ENCODE measurements at places on chromosomes 3 and 15.

DNA sequence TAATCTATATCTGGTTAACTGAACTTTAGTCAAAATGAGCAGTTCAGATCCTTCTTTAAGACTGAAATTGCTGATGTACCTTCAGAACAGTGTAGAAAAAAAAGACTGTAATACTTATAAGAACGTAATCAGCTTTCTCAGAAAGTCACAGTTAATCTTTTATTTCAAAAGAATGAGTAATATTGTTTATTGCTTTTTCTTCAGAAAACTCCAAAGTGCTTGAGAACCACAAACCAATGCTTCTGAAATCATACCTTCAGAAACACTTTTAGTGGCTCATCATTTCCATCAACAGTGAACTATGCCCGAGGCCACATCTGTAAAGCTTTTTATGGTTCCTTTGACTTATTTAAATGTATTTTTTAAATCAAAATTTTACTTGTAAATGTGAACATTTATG lies 33.3 kb upstream of the CLASP2 start:
- no peak for DNase-seq

DNA sequence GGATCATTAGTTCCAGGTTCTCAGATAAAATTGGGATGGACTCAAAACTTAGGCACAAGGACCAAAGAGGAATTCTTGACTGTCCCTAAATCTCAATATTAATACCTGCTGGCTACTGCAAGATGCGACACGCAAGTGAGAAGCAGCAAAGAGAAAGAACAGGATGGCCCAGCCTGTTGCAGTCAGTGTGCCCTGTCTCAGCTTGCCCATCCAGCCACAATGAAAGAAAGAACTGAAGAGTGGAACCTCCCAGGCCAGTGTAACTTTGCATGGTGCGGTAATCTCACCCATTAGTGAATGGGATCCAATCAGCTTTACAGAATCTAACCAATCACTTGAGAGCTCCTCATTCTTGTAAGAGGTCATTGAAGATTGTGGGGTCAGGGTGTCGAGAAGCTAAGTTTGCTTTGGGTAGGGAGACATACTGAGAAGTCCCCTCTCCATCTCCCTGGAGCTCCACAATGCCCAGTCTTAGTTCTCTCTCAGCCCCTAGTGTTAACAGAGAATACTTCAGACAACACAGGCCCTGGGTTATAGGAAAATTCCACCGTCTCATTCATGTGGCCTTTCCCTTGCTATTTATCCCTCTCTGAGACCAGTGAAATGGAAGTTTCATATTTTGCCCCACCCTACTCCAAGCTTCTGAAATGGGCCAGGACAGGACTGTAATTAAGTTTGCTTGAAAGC lies 3.2 kb upstream of the SLC9A9 start:
- DNase-seq, result no peak

DNA sequence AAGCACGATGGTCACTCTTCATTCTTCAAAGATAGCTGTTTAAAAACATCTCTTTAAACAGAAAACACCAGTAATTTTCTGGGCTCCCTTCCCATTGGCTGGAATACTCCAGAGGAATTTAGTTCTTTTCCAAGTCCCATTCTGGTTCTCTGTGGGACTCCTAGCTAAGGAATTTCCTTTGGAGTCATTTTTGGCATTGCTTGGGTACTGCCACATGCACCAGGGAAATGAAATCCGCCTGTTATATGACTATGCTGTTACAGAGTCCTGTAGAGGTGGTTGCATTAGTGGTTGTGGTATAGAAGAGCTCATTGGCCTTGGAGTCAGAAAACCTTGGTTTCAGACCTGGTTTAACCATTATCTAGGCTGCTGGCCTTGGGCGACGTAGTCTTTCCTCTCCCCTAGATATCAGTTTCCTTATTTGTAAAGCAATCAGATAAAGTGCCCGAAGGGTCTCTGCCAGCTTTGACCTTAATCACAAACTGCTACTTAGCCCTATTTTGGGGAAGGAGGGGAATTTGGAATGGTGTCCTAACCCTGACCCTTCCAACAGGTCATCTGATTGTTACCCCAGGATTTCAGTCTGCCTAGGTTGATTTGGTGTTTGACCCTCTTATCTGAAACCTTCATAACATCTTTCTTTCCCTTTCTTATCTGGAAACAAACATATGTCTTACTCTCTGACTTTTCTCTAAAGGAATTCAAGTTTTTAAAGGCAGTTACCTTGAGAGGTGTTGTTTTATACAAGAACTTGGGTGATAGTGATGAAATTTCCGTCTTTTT lies 13.4 kb downstream of the RTP1 start:
- DNase-seq, result peak; percentile 45

- DNase-seq, result no peak
These were observed 21.8 kb upstream of the SHC4 start for GRCh38 chr15:48985516-48985915.

- no peak for DNase-seq
These were observed 9.3 kb downstream of the ARIH2 start for GRCh38 chr3:48927928-48928327.

DNA sequence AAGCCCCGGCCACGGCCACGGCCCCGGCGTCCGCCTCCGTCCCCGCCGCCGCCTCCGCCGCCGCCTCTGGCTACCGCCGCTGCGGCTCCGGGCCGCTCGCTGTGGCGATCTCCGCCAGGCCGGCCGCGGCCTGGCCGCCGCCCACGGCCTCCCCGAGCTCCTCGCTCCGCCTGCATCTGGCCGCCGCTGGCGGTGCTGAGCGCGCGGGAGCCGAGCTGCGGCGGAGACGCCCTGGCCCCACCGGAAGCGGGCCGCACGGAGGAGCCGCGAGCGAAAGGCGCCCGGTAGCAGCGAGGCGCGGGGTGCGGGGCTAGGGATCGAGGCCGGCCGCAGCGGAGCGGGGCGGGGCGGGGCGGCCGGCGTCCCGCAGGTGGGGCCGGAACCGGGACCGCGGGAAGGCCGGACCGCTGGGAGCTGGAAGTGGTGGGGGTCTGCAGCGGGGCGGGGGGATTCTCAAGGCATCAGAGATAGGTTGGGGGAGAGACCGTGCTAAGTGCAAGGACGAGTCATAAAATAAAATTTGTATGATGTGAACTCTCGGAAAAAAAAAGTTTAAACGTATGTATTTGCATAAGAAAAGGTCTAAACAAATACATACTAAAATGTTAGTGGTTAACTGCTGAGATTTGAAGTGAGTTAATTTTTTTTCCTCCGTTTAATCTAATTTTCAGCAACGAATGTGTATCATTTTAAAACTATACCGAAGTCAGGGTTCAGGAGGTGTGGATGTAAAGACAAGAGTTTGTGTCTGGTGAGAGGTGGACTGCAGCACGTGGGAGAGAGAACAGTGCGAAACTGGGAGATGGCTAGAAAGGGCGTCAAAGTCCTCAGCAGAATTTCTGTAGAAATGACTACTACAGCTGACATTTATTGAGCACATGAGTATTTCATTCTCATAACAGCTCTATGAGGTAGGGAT lies at the start of gene AVEN:
TSS of gene AVEN (minus strand) at position 334 of the 919 bp plus-strand sequence. CDS start at position 176, 158 bp downstream.
- peak; percentile 31 for DNase-seq

GRCh38 chr15:25787381-25787780 lies 75.7 kb downstream of the ATP10A start:
- DNase-seq, result no peak

DNA sequence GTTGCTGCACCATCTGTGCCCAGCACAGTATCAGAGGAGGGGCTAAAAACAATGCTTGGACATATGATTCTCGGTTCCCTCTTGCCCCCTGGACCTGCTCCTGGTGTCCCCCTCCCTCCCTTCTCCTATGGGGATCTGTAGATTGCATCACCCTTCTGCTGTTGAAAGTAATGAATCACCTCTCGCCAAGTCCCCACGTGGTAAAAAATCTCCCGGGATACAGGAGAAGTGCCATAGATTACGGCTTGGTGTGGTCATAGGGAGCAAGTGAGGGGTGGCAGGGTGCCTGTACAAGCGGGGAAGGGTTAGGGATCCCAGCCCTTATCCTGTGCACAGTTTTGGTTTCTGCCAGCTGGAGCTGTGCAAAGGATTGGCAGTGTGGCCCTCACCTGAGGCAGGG lies 37.7 kb downstream of the AMOTL2 start:
- no peak for DNase-seq

- no peak for DNase-seq
These were observed 24.8 kb upstream of the MBNL1 start for GRCh38 chr3:152243721-152244516.

GRCh38 chr3:29655015-29655747 lies 374.3 kb downstream of the RBMS3 start:
- DNase-seq, result no peak
